ENCODE measurements at places on chromosomes 7 and 10.

- no peak for DNase-seq
Observed at GRCh38 chr10:109762555-109762954, 160.8 kb downstream of the XPNPEP1 start.

GRCh38 chr10:126062131-126063032, 166.0 kb downstream of the FANK1 start:
- no peak for DNase-seq

- no peak for DNase-seq
Observed at GRCh38 chr7:7521259-7521658, 14.4 kb downstream of the COL28A1 start.

GRCh38 chr10:72170733-72171132, 45.1 kb upstream of the ANAPC16 start:
- DNase-seq, result no peak

DNA sequence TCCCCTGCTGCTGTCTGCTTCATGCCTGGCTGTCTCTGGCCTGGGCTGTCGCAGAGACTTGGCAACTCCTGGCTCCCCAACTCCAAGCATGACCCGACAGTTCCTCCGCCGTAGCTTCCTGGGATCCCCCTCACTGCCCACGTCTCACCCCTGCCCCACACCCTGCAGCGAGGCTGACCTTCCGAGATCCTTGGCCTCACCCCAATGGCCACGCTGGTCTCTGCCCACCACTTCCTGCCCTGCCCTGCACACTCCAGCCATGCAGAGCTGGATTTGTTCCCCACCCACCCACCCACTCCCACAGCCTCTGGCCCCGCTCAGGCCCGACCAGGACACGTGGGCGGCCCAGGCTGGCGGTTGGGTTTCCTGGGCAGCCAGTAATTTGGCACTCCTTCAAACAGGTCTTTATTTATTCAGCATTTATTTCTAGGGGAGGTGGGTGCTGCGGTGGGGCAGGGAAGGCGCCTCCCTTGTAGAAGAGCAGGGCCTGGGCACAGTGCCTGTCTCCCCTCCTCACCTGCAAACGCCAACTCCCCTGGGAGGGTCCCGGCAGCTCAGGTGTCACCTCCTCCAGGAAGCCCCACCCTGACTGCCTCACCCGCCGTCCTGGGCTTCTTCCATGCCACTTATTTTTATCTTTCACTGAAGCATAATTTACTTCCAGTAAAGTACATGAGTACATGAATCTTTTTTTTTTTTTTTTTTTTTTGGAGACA, 25.5 kb downstream of the GTF2IRD1 start:
- no peak for DNase-seq

DNA sequence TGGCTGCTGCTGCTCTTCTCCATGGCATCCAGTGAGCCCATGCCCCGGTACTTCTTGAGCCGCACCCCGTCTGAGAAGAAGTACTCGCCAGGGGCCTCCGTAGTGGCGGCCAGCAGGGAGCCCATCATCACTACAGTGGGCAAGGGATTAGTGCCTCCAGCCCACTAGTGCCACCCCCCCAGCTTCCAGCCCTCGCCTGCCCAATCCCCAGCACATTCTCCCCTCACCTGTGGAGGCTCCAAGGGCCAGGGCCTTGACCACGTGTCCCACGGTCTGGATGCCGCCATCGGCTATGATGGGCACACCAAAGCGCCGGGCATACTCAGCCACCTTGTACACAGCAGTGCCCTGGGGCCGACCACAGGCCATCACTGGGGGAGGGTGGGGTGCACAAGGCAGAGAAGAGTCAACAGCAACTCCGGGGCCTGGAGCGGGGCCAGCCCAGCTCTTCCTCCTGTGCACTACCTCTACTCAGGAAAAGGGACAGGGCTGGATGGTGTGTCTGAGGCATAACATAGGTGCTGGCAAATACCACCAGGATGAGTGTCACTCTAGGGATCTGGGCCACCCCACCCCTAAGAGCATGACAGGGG, 14.8 kb downstream of the IMPDH1 start:
- DNase-seq, result no peak

DNA sequence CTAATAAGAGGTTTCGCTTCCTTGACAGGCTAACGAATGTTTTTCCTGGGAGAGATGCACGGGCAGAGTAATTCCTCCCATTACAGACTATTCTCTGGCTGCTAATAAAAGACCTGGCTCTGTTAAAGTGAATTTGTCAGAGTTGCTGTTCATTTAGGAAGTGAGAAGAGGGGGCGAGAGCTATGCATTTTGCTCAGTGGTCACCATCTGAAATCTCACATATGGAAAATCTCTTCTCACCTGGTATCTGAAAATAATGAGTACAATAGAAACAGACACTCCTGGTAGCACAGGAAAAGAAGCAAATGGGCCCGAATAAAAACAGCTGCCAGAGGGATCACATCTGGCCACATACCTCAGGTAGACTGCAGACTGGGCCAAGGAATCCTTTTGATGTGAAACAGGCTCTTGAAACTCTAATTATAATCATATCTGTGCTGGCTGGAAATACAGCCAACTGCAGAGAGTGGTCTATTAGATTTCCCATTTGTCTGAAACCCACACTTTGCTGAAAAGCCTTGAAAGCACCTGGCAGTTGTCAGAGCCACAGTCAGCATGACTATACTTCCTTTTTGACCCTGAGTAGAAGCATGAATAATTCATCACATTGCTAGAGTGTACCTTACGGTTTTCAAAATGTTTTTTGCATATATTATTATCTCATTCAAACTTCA, 33.6 kb downstream of the AOAH start:
- no peak for DNase-seq

DNA sequence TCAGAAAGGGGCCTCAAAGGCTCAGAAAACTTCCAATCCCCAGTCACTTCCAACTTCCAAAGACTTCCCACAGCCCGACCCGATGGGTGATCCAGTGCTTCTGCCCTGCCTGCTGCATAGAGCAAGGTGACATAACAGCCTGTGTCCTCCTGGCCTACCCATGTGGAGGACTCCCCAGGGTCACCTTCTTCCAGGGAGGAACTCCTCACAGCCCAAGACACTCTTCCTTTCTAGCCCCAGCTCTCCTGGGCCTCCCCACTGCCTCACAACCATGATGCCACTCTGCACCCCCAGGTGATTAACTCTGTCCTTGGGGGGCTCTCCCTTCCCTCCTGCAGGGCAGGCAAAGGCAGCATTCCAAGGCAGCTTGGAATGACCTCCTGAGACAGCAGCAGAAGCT, 158.4 kb upstream of the PDE1C start:
- no peak for DNase-seq

GRCh38 chr7:142788303-142789289, 17.8 kb downstream of the PRSS2 start:
- no peak for DNase-seq

DNA sequence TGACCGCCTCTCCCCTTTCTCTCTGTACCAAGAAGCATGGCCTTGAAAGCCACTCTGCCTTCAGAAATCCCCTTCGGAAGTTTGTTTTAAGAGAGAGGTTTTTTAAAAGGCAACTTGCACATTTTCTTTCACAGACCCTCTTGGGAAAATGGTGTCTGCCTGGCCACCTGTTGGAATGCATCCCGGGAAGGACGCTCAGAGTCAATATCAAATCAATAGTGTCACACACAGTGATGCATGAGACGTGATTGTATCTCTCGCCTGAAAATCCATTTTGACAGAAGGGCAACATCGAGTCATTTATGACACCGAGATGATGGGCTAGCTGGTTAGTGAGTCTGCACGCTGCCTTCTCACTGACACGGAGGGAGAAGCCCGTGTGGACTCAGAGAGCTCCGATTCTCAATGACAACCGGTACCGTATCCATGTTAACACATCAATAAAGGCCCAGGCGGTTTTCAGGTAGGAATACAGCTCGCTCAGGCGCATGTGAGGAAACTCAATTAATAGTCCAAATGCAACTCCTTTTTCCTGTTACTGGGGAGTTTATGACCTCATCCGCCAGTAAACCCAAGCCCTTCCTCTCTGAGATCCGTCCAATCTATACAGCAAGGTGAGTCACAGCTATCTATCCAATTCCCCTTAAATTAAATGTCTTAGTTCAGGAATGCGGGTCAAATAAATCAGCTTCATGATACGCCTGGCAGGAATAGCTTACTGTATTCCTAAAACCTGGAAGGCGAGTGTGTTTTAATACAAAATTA, 621.5 kb upstream of the MKI67 start:
- DNase-seq, result no peak

- no peak for DNase-seq
Observed at GRCh38 chr7:47600199-47601118, 18.5 kb upstream of the TNS3 start.

- no peak for DNase-seq
Observed at GRCh38 chr7:9962742-9963141, 1010.9 kb upstream of the PHF14 start.

- no peak for DNase-seq
Observed at GRCh38 chr7:108028111-108028510, 25.1 kb upstream of the LAMB1 start.

DNA sequence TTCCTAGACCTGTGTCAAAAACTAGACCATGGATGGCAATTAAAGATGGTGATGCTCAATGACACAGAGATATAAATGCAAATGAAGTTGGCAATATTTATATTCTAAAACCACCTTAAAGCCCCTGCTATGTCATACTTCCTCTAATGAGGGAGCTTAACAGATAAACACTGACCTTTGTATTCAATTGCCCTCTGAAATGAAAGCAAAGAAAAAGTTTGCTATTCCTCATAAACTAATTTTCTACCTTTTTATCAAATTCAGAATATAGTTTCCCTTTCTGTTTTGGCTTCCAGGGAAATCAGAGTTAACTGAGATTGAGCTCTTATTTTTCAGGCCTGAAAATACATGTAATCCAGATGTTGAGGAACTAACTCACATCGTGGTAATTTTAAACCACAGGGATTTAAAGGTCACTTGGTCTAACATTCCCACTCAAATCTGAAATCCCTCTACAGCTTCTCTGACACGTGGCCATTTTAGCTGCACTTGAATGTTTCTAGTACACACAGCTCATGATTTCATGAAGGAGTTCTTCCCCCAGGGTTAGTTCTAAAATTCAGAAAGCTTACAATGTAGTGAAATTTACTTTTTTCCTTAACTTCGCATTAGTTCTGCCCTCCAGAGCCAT, 37.9 kb upstream of the ABCB5 start:
- no peak for DNase-seq

GRCh38 chr10:1651270-1651966, 85.9 kb downstream of the ADARB2 start:
- no peak for DNase-seq

DNA sequence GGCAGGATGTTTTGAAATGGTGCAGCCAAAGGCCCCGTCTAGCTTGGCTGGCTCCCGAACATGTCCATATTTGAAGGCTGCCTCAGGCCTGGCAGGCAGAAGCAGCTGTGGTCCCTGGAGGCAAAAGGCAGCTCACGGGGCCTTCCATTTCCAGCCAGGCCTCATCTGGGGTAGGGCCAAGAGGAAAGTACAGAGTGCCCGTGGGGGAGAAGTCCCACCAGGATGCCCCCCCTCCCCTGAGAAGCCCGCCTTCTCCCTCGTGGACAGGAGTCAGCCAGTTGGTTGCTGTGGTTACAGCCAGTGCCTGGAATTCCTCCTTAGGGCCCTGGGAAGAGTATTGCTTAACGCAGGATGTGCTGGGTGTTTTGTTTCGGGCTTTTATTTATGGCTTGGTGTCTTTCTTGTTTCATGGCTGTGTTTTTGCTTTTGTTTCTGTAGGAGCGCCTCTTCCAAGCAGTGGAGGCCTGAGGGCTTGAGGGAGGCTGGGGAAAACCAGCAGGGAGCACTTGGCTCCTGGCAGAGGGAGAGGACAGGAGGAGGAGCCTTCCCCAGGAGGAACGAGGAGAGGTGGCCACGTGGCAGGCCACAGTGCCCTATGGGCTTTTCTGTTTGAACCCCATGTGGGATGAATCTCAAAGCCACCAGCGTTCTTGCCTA, 45.4 kb downstream of the CHST3 start:
- no peak for DNase-seq

- no peak for DNase-seq
Observed at GRCh38 chr10:125096371-125096770, 64.0 kb downstream of the CTBP2 start.

GRCh38 chr10:43574906-43575305, 490 bp upstream of the ZNF239 start:
- DNase-seq, result no peak

DNA sequence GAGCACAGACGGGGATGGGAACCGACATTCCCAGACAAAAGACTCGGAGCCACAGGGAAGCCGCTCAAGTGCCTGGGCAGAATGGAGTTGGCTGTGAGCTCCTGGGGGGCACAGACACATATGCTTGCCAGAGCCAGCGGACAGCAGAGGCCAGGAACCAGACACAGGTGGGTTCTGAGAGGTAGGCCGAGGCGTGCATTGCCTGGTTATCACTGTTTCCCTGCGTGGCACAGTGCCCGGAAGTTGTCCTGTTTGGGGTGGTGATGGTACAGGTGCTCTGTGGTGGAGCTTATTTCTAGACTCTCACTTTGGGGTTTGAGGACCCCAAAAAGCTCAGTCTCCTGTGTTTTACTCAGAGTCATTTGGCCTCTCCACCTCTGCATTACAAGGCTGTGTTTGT, 2.5 kb downstream of the PALD1 start:
- no peak for DNase-seq

GRCh38 chr10:15472008-15472407, 100.9 kb upstream of the FAM171A1 start:
- no peak for DNase-seq

GRCh38 chr7:34311591-34311990, 346.4 kb upstream of the NPSR1 start:
- no peak for DNase-seq

DNA sequence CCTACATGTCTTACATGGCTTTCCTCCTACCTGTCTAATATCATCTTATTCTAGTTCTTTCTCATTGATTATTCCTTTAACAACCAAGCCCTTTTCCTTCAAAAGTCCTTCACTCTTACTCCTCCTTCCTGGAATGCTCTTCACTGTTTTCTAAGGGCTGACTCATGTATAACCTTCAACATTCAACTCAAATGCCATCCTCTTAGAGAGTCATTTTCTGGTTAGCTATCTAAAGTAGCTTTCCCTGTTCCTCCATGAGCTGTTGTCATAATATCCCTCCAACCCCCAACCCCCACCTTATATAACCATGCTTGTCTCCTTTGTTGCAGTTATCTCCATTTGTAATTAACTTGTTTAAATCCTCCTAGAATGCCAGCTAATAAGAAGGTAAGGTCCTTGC, 286.8 kb downstream of the ADK start:
- no peak for DNase-seq

GRCh38 chr7:111756687-111757178, 194.4 kb upstream of the IMMP2L start:
- DNase-seq, result no peak

- DNase-seq, result no peak
Observed at GRCh38 chr7:148888300-148888699, 4.2 kb upstream of the EZH2 start.
